Fibroblast of the aortic adventitia (primary cell): ENCODE measurements at places on chromosomes 2 and 18.

- DNase-seq = no peak
Measured at GRCh38 chr2:233094614-233095013, 34.5 kb downstream of the INPP5D start.

DNA sequence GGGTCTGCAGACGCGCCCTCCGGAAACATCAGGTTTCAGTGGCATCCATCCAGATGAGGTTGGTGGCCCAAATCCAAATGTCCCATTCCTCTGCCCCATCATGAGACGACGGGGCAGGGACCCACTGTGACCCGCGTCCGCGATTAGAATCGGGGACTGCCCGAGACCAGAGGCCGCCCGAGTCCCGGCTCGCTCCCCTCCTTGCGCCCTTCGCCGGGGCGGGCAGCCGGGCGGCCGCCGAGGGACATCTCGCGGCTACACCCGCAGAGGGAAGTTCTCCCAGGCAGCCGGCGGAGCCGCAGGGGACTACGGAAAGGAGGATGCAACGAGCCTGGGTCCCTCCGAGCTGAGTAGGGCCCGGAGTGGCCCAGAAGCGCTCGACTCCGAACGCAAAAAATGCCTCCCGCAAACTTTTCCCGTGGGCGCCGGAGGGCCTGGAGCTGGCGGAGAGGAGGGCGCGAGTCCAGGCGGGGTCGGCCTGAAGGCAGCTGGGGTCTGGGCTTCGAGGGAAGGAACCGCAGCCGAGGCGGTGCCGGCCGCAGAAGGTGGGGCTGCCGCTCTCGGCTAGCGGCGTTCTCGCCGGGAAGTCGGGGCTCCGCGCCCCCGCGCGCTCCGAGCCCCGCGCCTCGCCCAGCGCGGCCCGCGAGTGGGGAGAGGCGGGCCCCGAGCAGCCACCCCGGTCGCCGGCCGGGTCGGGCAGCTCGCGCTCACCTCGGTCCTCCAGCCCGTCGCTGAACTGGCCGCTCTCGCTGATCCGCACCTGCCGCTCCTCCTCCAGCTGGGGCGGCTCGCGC, 580 bp downstream of the TMEM163 start:
- DNase-seq = no peak

- no peak for DNase-seq
Measured at GRCh38 chr2:133836691-133837345, 268.6 kb upstream of the NCKAP5 start.

- DNase-seq = no peak
Measured at GRCh38 chr2:16314691-16315457, 350.8 kb downstream of the CYRIA start.

DNA sequence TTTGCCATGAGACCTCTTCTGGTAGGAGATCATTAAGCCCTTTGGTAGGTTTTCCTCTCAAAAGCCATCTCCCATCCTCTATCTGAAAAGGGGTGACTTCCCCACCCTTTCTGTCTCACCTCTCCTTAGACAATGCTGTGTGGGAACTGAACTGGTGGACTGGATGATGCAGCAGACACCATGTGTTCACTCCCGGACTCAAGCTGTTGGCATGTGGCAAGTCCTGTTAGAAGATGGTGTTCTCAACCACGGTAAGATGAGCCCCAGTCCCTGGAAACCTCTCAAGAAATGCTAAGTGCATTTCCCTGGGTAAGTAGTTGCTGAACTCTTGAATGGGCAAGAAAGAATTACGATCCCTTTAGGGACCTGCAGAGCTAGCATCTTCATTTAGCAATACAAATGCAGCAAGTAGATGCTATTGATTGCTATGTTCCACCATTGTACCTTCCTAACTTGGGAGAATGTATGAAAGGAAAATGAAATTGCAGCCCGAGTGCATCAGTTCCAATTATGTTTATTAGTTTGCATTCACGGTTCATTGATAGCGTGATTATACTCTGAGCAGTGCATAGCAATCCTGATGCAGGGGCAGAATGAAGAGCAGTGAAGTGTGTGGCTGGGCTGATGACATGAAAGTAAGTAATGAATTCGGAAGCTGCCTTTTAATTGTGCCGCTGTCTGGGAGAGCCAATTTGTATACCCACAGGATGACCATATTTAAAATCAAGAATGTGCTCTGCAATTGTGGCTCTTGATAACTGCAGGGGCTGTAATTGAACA, 110.0 kb upstream of the MAP3K20 start:
- no peak for DNase-seq

- DNase-seq = no peak
Measured at GRCh38 chr2:117126656-117127055, 687.8 kb upstream of the DDX18 start.

DNA sequence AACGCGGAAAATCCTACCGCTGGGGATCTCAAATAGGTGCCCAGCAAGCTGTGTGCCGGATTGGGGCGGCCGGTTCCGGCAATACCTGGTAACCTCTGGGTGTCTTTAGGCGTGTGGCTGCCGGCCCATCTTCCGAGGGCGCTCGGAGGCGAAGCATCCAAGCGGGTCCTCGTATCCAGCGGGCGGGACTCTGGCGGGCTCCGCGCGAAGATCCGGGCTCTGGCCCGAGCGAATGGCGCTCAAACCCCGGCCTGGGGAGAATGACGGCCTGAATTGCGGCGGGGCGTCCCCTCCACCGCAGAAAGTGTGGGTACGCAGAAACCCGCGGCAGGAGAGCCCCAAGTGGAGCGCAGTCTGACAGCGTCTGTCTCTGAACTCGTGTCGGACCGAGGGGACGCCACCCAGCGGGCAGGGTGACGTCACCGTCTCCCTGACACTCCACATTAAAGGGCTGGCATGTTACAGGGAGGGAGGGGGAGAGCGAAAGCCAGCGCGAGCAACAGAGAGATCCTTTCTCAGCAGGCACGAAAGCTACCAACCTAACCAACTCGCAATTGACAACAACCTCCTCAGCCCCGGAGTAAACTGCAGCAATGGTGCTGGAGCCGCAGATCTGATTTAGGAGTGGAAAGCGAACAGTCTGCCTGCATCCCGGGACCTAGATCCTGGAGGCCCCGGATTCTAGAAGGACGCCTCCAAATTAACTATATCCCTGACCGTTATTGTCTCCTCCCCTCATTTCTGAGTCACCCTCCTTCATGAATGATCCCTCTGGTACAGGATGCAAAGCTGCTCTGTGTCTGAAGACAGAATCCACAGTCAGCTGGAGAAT, at the start of gene SKOR2:
SKOR2 (minus strand) TSS at position 372 of the 832 bp plus-strand sequence. CDS start 2,477 bp downstream, outside the sequence.
- no peak for DNase-seq
